Activated naive CD4-positive, alpha-beta T cell treated with anti-CD3 and anti-CD28 coated beads for 36 hours (primary cell): ENCODE measurements at places on chromosomes 2 and 18. TPM values are rescaled to one million over a fixed set of nuclear protein-coding genes. Genes with fewer than 3 reads are reported as not detected.
A peak's percentile ranks its signal among the peaks of the same experiment; 100 is the strongest.

DNA sequence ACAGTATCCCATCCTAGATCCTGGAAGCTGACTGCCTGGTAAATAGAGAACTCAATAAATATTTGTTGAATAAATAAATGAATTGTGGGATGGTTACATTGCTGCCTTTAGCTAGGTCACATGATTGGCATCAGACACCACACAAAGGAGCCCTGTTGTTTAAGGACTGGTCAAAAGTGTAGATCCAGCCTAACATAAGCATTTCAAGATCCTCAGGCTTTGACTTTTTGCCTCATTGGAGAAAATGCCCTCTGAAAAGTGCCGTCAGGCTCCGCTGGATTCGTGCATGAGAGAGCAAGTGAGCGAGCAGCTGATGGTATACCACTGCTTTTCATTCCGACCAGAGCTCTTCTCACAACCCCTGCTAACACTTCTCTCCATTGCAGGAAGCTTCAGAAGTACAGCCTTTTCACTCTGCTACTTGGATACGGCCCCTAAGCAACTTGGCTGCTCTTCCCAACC, 1.3 kb upstream of the ZNF24 start:
- peaks cover 5% of the 10 kb centered on the region for H3K36me3 ChIP-seq
- no peaks in the 10 kb centered on the region for H3K27me3 ChIP-seq
- H3K27ac ChIP-seq: no peak overlapping the region
- H3K4me1 ChIP-seq: peaks cover 30% of the 10 kb centered on the region
- DNase-seq: no peak
- peak overlapping the region; percentile 92 for H3K4me3 ChIP-seq

The AMER3 gene
- not detected for total RNA-seq

The DPP4 gene
- total RNA-seq: 12.9 TPM

DNA sequence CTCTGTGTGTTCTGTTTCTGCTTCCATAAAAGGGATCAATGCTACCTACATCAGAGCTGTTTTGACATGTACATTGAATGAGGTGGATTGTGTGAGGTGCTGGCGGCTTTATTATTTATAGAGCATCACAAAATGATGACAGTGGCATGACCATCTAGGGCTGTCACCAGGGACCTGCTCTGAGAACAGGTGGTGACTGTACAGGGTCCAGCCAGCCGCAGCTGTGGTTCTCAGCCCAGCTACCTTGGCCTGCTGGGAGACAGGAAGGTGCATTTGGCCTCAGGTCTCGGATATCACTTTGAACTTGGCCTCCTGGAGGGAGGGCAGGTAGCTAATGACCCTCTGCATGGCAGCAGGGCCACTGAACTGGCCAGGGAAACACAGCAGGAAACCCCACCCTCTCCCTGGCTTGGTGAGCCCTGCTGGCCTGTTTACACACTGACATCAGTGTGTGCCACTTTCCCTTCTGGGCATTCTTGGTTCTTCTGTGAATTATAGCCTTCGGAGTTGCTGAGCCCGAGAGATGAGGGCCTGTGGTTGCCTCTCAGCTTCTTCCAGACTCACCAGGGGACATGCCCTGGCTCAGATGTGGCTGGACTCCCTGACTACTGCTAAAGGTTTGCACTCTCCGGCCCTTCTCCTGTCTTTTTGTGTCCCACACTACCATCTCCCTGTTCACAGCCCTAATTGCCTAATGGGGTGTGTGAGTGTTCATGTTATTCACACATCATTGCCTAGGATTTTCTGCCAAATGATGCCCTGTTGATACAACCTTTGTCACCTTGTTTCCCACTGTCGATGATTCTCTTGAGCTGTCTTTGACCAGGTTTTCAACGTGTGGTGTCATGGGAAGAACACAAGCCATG, 109.2 kb upstream of the RAB12 start:
- H3K27me3 ChIP-seq: peaks cover 7% of the 10 kb centered on the region
- no peaks in the 10 kb centered on the region for H3K36me3 ChIP-seq
- no peaks in the 10 kb centered on the region for H3K4me1 ChIP-seq
- H3K4me3 ChIP-seq: no peak overlapping the region

GRCh38 chr2:144426981-144427479, 92.9 kb downstream of the ZEB2 start:
- DNase-seq: no peak
- peaks cover 15% of the 10 kb centered on the region for H3K27me3 ChIP-seq
- H3K36me3 ChIP-seq: no peaks in the 10 kb centered on the region
- H3K27ac ChIP-seq: no peak overlapping the region
- H3K4me1 ChIP-seq: peaks cover 10% of the 10 kb centered on the region

- peaks cover 4% of the 10 kb centered on the region for H3K4me1 ChIP-seq
- no peak overlapping the region for H3K27ac ChIP-seq
- peaks cover 35% of the 10 kb centered on the region for H3K36me3 ChIP-seq
- H3K27me3 ChIP-seq: no peaks in the 10 kb centered on the region
Measured at GRCh38 chr2:97906307-97906706, 89.4 kb downstream of the TMEM131 start.

- no peaks in the 10 kb centered on the region for H3K4me1 ChIP-seq
- no peak for DNase-seq
- H3K36me3 ChIP-seq: no peaks in the 10 kb centered on the region
- no peak overlapping the region for H3K4me3 ChIP-seq
Measured at GRCh38 chr2:126825316-126825715, 73.4 kb upstream of the TEX51 start.

The IFIH1 gene
- 33.8 TPM for total RNA-seq

GRCh38 chr2:222955008-222955407, 94.2 kb downstream of the ACSL3 start:
- peaks cover 11% of the 10 kb centered on the region for H3K27me3 ChIP-seq
- no peak overlapping the region for H3K27ac ChIP-seq
- no peaks in the 10 kb centered on the region for H3K36me3 ChIP-seq
- H3K4me1 ChIP-seq: no peaks in the 10 kb centered on the region
